ENCODE measurements at places on chromosomes 5 and 9.
A peak's percentile ranks its signal among the peaks of the same experiment; 100 is the strongest.

- no peak for DNase-seq
Observed at GRCh38 chr5:112018846-112019245, 261.9 kb upstream of the NREP start.

GRCh38 chr9:98002808-98003207 lies 19.7 kb downstream of the ANP32B start:
- DNase-seq, result no peak

DNA sequence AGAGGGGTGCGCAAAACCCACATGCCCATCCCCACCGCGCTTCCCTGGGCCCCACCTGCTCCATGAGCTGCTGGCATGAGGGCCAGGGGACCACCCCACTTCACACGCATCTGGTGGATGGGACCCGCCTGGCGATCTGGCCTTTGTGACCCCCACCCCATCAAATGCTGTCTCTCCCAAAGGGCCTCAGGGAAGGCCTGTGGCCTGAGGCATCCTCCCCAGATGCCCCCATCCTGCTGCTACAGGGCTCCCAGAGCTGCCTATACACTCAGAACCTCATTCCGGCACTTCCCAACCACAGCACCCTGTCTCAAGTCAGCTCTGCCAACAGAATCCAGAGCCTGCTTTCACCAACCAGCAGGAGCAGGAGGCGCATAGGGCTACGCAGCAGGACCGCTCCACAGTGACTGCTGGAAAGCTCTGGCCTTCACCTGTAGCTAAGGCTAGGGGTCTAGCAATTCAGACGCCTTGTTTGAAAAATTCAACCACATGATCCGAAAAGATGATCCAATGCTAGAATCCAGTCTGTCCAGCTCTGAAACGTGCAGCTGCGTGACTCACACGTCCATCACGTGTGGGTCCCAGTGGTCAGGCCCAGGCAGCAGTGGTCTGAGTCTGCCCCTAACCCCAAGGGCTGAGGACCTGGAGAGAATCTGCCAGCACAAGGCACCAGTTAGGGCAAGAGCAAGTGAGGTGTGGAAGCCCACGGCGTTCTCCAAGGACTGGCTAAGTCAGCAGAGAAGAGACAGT lies 1.4 kb upstream of the SNAPC4 start:
- no peak for DNase-seq

DNA sequence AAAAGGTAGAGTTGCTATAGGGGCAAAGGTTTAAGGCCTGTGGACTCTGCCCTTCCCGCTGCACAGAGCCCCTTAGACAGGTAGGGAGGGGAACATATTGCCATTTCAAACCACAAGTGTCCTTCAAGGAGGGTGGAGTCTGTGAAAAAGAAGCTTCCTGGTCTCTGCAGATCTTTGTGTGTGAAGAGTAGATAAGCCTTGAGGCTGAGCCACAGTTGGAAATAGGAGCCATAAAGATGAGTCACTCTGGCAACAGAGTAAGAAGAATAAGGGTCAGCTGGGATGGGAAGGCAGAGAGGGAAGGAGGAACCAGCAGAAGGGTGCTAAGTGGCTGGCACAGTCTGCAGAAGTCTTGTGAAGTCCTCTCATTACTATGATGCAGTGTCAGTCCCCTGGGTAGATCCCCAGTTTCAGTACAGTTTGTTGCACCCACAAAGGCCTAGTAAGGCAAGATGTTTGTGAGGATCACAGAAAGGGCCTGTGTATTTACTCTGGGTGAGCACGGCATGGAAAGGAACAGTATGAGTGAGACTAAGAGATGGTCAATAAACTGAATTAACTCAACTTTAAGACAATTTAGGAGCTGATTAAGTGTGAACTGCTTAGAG lies 18.1 kb downstream of the GRXCR2 start:
- no peak for DNase-seq

GRCh38 chr9:35342221-35342958 lies 147.5 kb upstream of the RUSC2 start:
- DNase-seq, result no peak

GRCh38 chr5:150065886-150066285 lies 20.5 kb downstream of the CSF1R start:
- DNase-seq, result no peak

GRCh38 chr5:62312674-62313073 lies 6.7 kb downstream of the KIF2A start:
- DNase-seq, result no peak

DNA sequence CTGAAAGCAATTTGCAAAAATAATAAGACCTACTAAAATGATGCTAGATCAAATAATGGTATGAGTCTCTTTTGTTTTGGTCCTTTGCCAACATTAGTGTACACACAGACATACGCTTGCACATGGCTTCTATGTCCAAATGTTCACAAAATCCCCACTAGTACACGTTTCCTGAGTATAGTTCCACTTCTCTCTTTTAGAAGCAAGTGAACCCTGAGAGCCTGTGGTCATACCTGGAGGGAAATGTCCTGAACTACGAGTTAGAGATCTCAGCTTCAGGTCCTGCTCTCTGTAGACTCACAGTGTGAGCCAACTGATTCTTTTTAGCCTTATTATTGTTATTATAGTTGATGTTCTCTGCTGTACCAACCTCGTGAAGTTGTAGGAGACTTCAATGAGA lies 47.3 kb upstream of the ACTBL2 start:
- DNase-seq, result no peak

GRCh38 chr5:148458036-148458888 lies 74.5 kb downstream of the FBXO38 start:
- no peak for DNase-seq

- no peak for DNase-seq
Observed at GRCh38 chr9:35484406-35484805, 5.5 kb upstream of the RUSC2 start.

- no peak for DNase-seq
Observed at GRCh38 chr5:72841756-72842535, 25.5 kb downstream of the TNPO1 start.

DNA sequence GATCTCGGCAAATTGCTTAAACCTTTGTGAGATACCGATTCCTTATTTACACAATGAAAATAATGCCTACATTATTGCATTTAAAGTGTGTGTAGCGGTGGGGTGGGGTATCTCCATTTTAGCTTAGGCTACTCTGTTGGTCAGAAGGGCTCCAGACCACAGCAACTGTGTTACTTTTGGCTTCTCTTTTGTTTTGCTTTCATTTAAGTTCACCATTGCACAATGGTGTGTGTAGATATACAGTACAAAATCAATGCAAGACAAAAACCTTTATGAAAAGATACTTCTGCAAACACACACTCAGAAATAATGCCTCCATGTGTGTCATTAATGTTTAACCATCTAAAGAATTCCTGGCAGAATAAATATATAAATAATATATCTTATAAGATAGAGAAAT lies 279.4 kb downstream of the FBXL17 start:
- DNase-seq, result no peak

- no peak for DNase-seq
Observed at GRCh38 chr9:27149651-27150050, 40.6 kb downstream of the TEK start.

DNA sequence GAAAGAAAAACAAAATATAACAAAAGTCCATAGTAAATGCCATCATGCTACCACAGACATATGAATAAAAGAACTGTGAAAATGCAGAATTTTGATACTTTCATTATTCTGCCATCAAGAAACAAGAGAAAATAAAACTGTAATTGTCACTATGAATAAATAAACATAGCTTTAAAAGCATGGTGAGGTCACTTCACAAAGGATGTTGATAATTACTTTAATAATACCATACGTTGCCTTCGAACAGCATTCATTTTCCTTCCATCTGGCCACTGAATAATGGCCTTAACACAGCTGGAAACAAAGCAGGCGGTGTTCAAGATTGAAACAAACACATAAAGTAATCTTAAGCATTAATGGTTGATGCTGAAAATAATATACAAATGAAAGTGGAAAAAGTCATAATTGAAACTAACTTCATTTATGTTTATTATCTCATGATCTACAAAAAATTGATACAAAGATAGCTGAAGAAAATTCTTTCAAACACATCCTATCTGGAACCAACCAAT lies 102.0 kb downstream of the AGTPBP1 start:
- peak; percentile 74 for DNase-seq

- peak; percentile 12 for DNase-seq
Observed at GRCh38 chr5:126531543-126532120, 63.4 kb downstream of the ALDH7A1 start.

GRCh38 chr9:27247756-27248155 lies 49.2 kb downstream of the EQTN start:
- DNase-seq, result peak; percentile 9

DNA sequence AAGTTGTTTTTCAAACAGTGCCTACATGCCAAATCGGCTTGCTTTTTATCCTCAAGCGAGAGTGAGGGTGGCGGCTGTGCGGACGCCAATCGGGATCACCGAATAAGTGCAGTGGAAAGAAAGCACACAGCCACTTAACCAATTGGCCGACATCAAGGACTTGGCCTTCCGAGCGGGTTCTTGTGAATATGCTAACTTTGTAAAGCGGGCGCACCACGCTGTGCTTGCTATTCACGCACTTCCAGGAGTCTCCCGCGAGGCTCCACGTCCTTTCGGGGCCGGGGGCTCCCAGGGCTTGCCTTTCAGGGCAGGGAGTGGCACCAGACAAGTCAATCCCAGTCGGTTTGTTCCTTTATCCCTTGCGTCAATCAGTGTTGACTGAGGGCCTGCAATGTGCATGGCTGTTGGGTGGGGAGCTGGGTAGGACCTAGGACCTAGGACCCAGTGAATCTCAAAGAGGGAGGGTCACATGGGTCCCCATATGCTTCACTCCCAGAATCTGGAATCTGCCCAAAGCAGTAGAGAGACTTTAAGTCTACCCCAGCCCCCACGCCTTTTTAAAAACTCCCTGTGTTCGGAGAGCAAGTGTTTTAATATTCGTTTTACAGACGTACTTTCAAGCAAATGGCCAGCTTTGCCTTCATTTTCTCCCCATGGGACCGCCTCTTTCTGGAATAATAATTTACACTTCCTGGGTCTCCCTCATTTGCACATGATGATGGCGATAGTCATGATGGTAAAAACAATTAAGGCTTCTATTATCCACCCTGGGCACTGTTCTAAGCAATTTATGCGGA lies 2.0 kb upstream of the GCNT4 start:
- DNase-seq, result no peak

- DNase-seq, result no peak
Observed at GRCh38 chr5:140207250-140207964, 32.4 kb downstream of the CYSTM1 start.

DNA sequence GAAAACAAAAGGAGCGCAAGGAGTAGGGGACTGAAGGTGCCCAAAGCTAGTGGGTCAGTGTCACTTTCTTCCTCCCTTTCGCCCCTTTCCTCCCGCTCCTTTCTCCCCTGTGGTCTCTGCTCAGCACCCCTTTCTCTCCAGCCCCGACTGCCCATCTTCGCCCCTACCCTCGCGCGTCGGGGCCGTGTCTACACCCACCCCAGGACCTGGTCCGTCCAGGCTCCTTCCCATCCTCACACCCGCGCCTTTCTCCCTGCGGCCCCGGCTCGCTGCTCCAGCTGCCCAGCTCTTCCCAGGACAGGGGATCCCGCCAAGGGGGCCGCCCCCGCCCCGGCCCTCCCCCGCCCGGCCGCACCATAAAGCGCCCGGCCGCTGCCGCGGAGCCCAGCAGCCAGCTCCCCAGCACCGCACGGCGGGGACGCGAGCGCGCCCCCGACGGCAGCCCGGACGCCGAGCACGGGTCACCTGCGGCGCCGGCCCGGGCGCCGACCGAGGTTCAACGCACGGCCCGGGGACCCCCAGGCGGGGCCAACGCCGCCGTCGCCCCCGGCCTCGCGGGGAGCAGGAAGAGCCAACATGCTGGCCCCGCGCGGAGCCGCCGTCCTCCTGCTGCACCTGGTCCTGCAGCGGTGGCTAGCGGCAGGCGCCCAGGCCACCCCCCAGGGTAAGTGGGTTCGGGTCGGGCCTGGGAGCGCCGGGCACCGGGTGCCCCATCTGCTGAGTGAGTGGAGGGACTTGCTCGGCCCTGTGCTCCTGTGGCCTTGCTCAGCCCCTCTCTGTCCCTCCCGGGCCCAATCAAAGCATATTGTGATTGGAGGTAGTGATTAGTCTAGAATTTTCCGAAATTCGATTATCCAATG lies at the start of gene THBS4:
Gene THBS4 (plus strand): TSS at position 387 of the 860 bp plus-strand sequence. CDS start 190 bp downstream, at position 577.
- no peak for DNase-seq

- DNase-seq, result no peak
Observed at GRCh38 chr9:73151653-73152542, at the start of gene ANXA1. TSS of gene ANXA1 (plus strand) at chr9:73151865. CDS start at chr9:73158536, 6,671 bp downstream.

- DNase-seq, result no peak
Observed at GRCh38 chr5:172425402-172425801, 28.9 kb downstream of the SH3PXD2B start.

DNA sequence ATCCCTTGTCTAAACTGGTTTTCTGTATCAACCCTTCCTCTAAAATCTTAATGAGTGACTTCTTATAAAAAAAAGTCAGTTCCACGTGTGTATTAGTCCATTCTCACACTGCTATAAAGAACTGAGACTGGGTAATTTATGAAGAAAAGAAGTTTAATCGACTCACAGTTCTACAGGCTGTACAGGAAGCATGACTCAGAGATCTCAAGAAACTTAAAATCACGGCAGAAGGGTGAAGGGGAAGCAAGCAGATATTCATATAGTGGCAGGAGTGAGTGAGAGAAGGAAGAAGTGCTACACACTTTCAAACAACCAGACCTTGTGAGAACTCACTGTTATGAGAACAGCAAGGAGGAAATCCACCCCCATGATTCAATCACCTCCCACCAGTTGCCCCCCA lies 307.8 kb upstream of the ARRDC3 start:
- DNase-seq, result no peak

DNA sequence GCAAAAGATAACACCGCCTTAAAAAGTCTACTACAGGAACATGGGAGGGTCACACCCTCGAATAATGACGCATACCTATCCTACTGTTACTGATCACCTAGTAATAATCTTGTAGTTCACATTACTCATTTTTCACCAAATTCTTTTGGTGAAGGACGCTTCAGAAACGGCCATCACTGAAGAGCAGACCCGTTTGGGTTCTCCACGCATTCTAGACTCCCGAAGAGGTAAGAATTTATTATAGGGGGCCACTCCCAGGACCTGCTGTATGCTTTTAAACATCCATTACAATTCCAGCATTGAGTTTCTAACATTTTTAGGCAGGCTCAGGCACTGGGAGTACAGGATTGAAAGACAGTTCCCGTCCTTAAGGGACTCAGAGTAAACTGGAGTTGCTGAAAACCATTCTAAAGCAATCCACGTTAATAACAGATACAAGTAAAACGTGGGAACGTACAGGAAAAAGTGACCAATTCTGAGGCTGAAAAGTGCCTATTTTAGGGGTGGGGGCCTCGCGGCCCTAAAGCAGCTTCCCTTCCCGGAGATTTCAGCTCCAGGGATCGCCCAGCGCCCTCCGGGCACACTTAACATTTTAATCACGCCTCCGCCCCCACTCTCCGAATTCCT lies at the start of gene FER:
Gene FER (plus strand): TSS at position 124 of the 627 bp plus-strand sequence. CDS start 50,286 bp downstream, outside the sequence.
- DNase-seq, result no peak

DNA sequence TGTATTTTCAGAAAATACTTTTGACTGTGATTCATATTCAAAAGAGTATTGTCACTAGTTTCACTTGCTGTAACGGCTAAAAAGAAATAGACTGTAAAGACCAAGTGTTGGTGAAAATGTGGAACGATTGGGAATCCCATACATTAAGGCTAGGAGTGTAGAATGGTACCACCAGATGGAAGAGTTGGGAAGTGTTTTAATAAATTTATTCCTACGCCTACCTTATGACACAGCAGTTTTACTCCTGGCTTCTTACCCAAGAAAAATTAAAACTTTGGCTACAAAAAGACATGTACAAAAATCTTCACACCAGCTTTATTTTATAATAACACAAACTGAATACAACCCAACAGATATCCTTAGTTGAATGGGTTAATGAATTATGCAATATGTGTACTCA lies 256.2 kb downstream of the TAF11L14 start:
- DNase-seq, result peak; percentile 4

Measured in COR-L47 (cell line).